ENCODE measurements at places on chromosomes 5 and 9. TPM values are rescaled to one million over a fixed set of nuclear protein-coding genes. Genes with fewer than 3 reads are reported as not detected.

GRCh38 chr9:15018096-15018637 lies 107.9 kb upstream of the FREM1 start:
- no peak for DNase-seq

GRCh38 chr5:17928581-17928981 lies 294.3 kb downstream of the TAF11L14 start:
- DNase-seq = no peak

- no peak for DNase-seq
These were observed 36.3 kb downstream of the SLC12A7 start for GRCh38 chr5:1075555-1075881.

DNA sequence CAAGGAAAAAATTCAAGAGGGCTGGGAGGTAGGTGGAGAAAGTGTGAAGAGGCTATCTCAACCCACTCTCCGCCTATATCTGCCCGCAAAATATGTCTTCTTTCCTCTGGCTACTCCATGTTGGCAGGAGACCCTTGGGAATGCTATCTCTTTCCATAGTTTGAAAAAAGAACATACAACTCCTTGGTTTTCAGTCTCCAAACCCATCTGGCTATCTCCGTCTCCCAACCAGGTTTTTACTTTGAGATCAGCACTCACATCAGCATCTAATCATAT lies 109.9 kb upstream of the IFNE start:
- no peak for DNase-seq

GRCh38 chr5:55594671-55595070 lies 59.9 kb upstream of the PLPP1 start:
- DNase-seq = no peak

GRCh38 chr9:93028448-93029006 lies 30.0 kb upstream of the SUSD3 start:
- no peak for DNase-seq

GRCh38 chr5:88825584-88826315 lies 57.2 kb downstream of the MEF2C start:
- no peak for DNase-seq

GRCh38 chr5:15645381-15646160 lies 145.6 kb downstream of the FBXL7 start:
- no peak for DNase-seq

DNA sequence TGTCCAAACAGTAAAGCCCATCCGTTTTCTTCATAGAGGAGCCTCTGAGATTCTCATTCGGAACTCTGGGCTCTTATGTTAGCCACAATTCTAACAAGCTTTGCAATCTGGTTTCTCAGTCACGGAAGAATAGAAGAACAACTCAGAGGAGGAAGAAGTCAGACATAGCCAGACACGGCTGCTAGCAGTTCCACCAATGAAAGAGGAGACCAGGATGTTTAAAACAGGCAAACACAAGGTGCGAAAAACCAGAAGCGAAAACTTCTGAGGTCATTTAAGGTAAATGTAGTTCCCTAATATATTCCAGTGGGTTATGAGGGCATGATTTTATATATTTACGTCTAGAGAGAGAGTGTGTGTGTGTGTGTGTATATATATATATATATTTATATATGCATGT lies 34.1 kb upstream of the GDNF start:
- no peak for DNase-seq

DNA sequence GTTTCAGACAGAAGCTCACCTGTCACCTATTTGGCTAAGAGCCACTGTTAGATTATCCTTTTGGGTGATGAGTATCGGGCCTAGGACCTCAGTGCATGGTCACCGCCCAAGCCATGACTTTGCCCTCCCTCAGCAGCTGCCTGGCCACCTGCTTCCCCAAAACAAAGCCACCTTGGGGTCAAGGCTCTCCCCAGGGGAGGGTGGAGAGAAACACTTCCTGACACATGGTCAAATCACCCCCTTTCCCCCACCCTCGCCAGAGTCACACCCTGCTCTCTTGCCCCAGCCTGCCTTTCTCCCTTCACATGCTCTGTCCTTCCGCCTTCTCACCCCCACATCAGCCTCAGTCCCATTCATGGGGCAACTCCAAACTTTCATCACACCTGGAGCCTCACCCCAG lies 1.7 kb upstream of the HBEGF start:
- DNase-seq = no peak

- no peak for DNase-seq
These were observed 3.3 kb downstream of the ANKRD33B start for GRCh38 chr5:10567121-10567591.

DNA sequence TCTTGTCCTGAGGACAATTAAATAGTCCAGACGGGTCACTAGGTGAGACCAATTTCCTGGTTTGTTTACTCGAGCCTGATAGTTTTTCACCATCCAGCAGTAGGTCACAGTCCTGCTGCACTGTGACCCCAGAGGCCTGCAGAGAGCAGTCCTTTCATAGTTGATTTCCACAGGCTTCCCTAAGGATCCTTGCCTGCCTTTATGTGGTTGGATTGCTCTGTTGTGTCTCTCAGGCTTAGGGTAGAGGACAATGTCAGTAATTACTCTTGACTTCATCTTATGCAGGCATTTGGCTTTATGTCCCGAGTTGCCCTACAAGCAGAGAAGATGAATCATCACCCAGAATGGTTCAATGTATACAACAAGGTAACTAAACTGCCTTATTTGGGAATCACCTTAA lies 9.0 kb upstream of the CATSPER3 start:
- no peak for DNase-seq

GRCh38 chr5:142821733-142822487 lies 51.7 kb downstream of the ARHGAP26 start:
- no peak for DNase-seq

- no peak for DNase-seq
These were observed 5.4 kb upstream of the ZDHHC12 start for GRCh38 chr9:128729302-128729701.

DNA sequence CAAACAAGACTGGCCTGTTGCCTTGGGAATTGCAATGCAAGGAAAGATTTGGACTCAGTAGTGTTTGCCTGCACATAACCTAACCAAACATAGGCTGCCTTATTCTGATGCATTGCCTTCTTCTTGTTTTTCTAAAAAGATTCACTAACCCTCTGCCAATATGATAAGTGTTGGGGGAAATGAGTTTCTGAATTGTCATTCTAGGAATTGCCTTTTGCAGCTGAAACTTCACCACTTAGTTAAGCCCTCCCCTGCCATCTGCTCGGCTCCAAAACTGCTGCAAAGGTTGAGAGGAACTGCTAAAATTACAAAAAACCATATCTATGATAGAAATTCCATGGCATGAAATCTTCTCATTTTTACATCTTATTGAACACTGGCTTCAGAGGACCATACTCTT lies 41.6 kb upstream of the SPATA31D4 start:
- DNase-seq = no peak

- DNase-seq = no peak
These were observed 137.8 kb downstream of the EFNA5 start for GRCh38 chr5:107532916-107533315.

The ERGIC1 gene
- 108 TPM for total RNA-seq

The PCDHGA12 gene
- total RNA-seq = 8.5 TPM

The TRIM36 gene
- 4.1 TPM for total RNA-seq

The PCDHGA6 gene
- 10.9 TPM for total RNA-seq

The RGS7BP gene
- total RNA-seq = 3.5 TPM

The DOCK8 gene
- 7.3 TPM for total RNA-seq

The SLCO6A1 gene
- not detected for total RNA-seq

The POU4F3 gene
- not detected for total RNA-seq
